Pulmonary artery endothelial cell (primary cell): ENCODE measurements at places on chromosomes 5 and 9.

DNA sequence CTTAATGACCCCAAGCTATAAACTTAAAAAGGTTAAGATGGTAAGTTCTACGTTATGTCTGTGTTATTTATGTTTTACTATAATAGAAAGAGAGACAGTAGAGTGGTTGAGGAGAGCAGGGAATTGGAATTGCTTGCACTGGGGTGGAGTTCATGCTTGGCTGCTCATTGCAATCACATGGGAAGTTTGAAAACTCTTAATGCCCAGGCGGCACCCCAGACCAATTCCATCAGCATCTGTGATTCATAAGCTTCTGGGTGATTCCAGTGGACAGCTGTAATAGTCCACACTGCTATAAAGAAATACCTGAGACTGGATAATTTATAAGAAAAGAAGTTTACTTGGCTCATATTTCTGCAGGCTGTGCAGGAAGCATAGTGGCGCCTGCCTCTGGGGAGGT is 323.9 kb upstream of the MSX2 start:
- DNase-seq = no peak

GRCh38 chr5:164119806-164120447 is 614.5 kb downstream of the MAT2B start:
- DNase-seq = peak; percentile 3

- DNase-seq = no peak
Observed at GRCh38 chr5:144406442-144406841, 235.8 kb downstream of the KCTD16 start.

GRCh38 chr9:129506892-129507291 is 114.0 kb downstream of the C9orf50 start:
- DNase-seq = no peak

DNA sequence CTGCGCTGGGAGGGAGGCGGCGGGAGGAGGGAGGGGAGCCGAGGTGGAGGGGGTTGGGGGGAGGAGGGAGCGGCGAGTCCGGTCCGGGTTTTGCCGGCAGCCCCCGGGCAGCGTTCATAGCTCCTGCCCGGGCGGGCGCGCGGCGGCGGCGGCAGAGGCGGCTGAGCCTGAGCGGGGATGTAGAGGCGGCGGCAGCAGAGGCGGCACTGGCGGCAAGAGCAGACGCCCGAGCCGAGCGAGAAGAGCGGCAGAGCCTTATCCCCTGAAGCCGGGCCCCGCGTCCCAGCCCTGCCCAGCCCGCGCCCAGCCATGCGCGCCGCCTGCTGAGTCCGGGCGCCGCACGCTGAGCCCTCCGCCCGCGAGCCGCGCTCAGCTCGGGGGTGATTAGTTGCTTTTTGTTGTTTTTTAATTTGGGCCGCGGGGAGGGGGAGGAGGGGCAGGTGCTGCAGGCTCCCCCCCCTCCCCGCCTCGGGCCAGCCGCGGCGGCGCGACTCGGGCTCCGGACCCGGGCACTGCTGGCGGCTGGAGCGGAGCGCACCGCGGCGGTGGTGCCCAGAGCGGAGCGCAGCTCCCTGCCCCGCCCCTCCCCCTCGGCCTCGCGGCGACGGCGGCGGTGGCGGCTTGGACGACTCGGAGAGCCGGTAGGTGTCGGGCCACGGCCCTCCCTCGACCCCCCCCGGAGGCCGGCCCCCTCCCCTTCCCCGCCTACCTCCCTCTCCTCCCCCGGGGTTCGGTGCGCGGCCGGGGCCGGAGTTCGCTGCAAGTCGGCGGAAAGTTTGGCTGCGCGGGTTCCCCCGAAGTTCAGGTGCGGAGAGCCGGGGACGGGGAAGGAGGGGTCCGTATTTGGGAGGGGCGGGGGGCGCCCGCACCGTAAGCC is at the start of gene CXXC5:
TSS of gene CXXC5 (plus strand) at position 145 of the 877 bp plus-strand sequence. CDS start 32,175 bp downstream, outside the sequence.
- no peak for DNase-seq

- DNase-seq = no peak
Observed at GRCh38 chr9:96021551-96022444, 146.3 kb downstream of the ERCC6L2 start.

DNA sequence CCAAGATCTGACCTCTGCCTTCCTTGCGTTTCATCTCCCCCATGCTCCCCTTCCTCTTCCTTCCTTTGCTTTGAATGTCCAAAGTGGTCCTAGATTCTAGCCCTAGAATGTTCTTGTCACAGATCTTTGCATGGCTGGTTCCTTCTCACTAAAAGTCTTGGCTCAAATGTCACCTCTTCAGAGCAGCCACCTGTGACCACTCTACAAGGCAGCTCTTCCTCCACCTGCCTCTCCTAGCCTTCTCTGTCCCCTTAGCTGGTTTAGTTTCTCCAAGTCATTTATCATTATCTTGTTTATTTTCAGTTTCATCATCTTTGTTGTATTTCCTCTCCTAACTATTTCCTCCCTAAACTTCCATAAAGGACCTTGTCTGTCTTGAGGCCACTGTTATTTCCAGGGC is 7.1 kb upstream of the OCLN start:
- DNase-seq = no peak

- DNase-seq = no peak
Observed at GRCh38 chr9:120559546-120559945, 20.4 kb downstream of the CDK5RAP2 start.

DNA sequence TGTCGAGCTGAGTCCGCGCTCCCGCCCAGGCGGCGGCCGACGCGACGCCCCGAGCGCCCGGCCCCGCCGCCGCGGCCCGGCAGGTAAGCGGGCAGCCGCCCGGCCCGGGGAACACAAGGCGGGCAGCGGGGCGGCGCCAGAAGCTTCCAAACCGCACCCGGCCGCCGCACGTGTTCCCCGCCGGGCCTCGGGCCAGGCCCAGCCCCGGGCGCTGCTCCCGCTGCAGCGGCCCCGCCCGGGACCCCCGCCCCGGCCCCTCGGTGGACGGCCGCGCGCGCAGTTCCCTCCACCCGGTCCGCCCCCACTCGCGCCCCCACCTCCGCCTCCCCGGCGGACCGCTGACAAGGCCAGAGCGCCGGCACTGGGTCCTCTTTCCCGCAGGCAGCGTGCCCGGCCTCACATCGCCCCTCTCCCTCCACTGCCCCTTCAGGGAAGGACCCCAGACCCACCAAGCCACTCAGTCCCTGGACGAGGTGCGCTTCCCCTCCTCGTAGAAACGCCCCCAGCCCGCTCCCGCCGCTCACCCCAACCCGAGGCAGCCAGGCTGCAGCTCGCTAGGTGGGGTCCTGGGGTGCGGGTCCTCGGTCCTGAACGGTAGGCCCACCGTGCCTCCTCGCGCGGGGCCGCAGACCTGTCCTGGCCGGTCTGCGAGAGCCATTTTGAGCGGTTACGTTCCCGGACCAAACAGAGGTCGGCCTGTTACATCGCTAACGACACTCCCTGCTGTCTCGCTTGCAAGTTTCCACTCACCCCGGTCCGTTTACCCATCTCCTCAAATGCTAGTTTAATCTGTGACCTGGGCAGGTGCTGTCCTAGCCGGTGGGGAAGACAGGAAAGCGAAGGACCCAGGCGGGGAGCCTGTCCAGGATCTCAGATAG is 475 bp downstream of the WDR5 start:
- no peak for DNase-seq
